ENCODE measurements at places on chromosomes 6 and 20. TPM values are rescaled to one million over a fixed set of nuclear protein-coding genes. Genes with fewer than 3 reads are reported as not detected.

Gene FAM209A
- polyA plus RNA-seq: 0.84 TPM

DNA sequence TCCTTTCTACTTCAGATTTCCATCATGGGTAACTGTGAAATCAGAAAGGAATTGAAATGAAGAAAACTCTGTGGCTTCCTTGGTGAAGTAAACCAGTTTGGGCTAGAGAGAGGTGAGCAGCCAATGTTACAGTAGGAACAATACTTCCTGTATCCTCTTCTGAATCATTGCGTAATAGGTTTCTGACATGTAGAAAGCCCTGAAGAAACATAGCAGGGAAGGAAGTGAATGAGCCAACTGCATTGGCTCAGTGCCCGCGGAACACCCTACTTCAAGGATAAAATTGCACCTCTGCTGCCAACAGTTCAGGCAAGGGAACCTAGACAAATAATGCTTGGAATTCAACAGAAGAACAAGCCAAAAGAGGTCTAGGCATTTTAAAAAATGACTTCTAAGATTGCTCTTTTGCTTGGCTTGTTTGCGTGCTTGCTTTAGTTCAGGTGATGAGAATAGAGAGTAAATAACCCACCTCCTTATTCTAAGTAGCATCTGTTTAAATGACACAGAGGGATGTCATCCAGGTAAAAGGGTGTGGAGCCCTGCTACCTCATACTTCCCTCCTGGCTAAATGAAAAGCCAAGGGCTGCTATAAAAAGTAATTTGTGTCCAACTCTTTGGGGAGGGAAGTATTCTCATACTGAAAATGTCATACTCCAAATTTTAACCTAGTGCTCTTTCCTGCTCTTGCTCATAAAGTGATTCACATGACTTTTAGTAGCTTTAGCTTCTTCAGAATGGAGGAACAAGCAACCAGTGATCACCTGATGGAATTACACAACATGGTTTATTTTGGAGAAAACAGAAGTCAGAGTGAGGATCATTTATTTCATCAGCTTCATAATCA is 30.0 kb upstream of the AKIRIN2 start:
- DNase-seq: no peak

DNA sequence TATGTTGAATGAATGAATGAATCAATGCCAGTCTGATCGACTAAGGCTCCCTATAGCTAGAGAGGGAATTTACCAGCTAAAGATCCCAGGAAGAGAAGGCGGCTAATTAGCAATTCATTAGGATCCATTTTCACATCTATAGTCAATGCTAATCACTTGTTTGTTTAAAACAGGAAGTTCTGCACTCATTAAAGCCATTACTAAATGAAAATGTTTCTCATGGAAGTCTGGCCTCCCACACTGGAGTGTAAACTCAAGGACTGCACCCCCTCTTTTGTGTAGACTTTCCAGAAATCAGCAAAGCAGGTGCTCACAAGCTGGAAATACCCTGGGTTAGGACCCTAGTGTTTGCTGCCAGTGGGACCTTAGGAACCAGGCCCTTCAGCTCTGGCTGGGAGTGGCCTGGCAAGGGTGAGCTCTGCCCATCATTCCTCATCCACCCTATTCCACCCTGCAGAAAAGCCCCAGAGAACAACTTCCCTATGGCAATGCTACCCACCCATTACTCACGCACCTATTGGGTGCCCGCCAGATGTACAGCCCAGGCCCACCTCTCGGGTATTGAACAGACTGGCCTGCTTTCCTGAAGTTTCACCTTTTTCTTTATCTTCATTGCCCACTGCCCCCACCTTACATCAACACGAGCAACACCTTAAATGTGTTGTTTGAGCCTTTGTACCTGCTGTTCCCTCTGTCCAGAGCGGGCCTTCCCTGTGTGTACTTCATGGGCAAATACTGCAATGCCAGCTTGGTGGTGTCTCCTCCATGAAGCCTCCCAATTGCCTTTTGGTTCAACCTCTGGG is 60.8 kb downstream of the TTI1 start:
- DNase-seq: no peak

Gene HRH3
- not detected for polyA plus RNA-seq

- peak; percentile 38 for DNase-seq
Measured at GRCh38 chr20:5090191-5090590, 29.6 kb downstream of the PCNA start.

GRCh38 chr6:147310521-147310920 is 106.3 kb downstream of the STXBP5 start:
- DNase-seq: no peak

DNA sequence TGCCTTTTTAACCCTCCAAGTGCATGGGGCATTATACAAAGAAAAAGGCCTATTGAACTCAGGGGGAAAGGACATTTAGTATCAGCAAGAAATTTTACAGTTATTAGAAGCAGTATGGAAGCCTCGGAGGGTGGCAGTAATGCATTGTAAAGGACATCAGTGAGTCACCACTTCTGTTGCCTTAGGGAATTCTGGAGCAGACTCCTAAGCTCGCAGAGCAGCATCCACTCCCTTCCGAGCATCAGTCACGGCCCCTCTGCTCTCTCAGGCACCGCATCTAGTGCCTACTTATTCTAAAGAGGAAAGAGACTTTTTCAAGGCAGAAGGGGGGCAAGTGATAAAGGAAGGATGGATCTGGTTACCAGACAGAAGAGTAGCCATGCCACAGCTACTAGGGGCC is 296.5 kb downstream of the RNGTT start:
- DNase-seq: no peak

- DNase-seq: no peak
Measured at GRCh38 chr6:100269189-100269588, 195.5 kb downstream of the SIM1 start.

GRCh38 chr6:32369660-32370059 is 2.0 kb downstream of the TSBP1 start:
- DNase-seq: no peak

DNA sequence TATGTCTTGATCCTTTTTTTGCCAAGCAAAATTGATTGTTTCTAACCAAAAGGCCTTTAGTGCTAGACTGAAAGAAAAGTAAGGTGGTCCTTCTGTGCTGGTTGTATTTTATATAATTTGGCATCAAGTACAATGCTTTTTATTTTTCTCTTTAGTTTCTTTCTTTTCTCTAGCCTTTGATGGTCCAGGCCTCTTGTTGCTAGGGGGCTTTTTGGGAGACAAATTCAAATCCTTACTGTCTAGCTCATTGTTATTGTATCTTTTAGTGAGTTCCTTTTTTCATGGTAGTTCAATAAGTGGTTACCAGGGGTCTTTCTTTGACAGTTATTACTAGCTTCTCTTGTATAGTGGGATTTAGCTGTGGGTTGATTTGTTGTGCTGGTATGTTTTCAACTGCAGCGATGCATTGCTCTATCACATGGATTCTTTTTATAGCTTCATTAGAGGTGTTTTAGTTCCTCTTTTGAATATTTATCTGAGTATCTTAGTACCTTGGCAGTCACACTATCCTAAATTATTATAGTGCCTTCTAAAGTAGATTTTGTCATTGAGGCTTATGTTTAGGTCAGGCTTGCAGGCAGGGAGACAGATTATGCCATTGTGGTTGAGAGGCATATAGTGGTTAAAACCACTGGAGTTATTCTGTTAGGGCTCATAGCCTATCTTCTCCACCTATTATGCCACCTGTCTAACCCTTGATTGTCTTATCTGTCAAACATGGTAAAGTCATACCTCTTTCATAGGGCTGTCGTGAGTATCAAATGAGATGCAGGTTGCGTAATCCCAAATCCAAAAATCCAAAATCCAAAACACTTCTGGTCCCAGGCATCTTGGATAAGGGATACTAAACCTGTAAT is 49.5 kb downstream of the KCNS1 start:
- peak; percentile 61 for DNase-seq

DNA sequence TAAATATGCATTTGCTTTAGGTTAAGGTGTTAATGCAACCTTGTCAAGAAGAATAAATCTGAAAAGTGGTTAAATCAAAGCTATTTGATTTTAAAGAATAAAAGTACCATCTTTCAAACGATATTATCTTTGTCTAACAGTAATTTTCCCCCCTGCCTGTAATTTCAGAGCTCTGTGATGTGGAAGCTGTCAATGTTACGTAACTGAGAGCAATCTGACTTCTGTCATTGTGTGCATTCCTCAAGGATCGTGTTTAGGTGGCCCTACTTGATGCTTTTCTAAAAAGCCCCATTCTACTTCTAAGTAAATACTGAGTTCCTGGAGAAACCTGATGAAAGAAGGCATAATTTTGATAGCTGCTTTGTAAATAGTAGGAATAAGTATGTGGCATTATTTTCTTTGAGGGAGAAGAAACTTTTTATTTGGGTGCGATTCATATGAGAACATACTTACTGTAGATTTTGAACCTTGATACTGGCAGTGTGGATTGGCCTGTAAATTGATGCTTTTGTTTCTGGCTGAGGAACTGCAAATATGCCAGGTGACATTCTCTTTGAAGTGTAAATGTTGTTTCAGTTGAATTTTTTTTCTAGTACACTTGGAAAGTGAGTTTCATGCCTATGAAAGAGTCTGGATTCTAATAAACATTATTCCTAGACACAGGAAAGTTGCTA is 529.6 kb upstream of the FLRT3 start:
- no peak for DNase-seq

Gene ESF1
- polyA plus RNA-seq: 9.6 TPM

DNA sequence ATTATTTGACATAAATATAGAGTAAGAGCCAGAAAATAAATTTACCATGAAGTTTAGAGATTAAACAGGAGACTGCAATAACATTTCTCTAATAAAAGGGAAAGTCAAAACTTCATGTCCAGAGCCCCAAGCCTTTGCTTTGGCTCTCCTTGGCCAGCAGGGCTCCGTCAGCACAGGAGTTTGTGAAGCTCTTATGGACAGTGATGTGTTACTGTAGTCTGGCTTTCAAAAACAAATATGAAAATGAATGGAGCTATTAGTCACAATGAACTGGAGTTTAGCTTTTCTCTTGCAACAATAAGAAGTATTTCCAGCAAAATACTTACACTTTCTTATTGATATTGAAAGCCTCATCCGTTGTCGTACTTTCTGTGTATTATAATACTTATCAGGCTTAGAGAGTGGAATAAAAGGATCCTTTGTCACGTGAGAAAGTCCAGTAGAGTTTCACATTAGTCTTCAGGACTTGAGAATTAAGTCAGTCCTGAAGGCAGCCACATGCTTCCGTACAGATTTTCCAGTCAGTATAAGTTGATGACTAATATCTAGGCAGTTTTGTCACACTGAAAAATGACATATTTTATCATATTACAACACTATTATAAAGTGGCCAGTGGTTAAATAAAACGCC is 117.0 kb upstream of the PRL start:
- DNase-seq: no peak

DNA sequence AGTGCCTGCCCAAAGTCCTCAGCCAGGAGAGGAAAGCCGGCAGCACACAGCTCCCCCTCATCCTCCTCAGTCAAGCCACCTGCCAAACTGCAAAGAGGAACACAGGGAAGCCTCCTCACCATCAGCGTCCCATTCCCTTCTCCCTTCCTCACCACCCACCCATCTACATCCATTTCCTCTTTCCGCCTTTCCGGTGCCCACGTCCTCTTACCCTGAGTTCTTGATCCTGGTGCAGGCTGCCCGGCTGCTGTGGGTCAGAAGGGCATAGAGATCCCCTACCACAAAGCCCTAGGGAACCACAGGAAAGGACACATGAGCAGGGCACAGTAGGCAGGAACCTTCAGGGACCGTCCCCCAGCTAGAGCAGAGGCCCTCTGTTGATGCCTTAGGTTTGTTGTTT is 6.0 kb downstream of the GNMT start:
- no peak for DNase-seq

GRCh38 chr6:108916026-108916686 is 67.9 kb downstream of the ARMC2 start:
- DNase-seq: no peak

DNA sequence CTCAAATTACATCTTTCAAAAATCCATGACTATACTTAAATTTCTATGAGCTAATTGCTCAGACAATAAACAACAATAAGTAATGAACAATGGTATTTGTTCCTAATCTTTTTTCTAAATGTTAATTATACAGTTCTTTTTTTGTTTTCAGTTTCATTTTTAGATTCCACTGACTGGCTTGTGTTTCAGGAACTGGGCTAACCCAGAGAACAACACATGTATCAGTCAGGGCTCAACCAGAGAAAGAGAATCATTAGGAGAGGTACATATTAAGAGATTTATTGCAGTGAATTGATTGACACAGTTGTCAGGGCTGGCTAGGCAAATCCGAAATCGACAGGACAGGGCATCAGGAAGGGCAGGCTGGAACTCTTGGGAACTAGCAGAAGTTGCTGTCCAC is 182.8 kb downstream of the GRM1 start:
- DNase-seq: no peak

GRCh38 chr6:149923327-149923986 is 536 bp upstream of the RAET1G start:
- no peak for DNase-seq

Gene IL22RA2
- polyA plus RNA-seq: not detected

Gene BRPF3
- polyA plus RNA-seq: 13.4 TPM

DNA sequence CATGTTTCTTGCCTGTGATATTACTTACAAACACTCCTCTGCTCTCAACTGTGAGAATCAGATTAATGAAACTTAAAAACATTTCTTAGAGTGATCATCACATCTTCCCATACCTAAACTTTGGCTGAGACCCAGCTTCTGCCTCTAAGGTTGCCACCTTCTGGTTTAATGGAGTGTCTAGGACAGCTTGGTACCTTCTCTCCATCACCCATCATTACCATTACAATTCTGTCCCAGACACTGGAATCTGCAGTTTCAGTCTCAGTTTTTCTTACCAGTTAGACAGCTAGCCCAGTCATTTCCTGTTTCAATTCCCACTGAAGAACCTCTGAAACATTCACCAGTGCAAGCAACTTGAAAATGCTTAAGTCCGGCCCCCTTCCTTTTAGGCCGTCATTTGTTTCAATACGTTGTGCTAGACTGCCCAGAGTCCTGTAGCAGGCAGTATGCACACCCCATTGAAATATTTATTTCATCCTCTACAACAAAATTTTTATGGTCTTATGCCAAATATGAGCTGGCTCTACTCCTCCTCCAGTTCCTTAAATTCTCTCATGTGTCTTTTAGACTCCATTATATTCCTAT is 107.0 kb upstream of the FOXO3 start:
- DNase-seq: peak; percentile 2

DNA sequence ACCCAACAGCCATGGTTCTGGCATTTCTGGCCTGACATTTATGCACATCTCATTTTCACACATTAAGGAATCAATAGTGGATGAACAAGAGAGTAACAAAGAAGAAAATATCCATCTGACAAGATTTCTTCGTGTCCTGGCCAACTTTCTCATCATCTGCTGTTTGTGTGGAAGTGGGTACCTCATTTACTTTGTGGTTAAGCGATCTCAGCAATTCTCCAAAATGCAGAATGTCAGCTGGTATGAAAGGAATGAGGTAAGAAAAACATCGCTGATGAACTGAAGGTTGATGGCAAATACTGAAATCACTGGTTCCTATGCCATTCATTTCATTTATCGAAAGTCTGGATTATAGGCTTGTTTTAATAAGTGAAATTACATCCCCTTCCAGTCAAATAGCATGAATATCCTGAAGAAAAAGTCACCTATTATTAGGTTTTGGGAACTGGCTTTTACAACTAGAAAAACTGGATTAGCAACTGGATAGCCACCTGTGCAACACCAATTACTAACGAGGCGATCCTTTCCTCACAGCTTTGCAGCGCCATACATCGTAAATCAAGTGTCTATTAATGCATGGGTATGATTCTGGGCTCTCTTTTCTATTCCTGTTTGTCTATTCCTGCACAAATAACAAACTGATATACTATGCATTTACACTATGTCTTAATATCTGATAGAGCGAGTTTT is 50.2 kb upstream of the NOP56 start:
- no peak for DNase-seq

Measured in naive B cell (primary cell).